ENCODE measurements at places on chromosomes 3 and 15.

GRCh38 chr15:43465100-43465499 lies 27.9 kb downstream of the TP53BP1 start:
- DNase-seq = no peak

DNA sequence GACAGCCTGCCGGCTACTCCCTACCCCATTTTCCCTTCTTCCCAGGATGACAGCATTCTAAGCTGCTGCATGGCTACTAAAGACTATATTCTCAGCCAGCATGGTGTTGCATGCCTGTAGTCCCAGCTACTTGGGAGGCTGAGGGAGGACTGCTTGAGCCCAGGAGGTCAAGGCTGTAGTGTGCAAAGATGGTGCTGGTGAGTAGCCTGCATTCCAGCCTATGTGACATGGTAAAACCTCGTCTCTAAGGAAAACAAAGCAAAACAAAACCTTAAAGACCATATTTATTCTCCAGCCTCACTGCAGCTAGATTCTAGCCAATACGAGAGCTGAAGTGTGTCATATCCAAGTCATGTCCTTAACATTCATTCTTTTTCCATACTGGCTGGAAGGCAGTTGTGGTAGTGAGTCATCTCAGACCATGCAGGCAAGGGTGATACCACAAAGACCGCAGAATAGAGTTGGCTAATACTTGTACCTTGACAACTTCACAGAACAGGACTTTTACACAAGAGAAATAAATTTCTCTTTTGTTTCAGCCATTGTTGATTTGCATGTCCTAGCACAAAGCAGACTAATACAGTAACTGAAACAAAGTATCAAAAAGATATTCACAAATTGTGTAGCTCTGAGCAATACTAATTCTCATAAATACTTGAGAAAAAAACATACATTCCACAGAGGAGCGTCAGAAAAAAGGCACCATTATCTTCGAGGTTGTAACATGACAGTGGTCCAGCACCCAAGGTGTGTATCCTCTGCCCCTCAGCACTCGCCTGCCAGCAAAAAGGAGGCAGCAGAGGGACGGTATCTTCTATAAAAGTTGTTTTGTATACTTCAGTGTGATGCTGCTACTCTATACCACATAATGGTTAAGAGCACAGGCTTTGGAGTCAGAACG lies 14.8 kb downstream of the PBRM1 start:
- no peak for DNase-seq

GRCh38 chr3:156630773-156631093 lies 43.7 kb upstream of the TIPARP start:
- DNase-seq = no peak

GRCh38 chr15:87962428-87962827 lies 294.1 kb downstream of the NTRK3 start:
- DNase-seq = no peak

- DNase-seq = peak; percentile 87
Measured at GRCh38 chr15:43776718-43777266, at the start of gene ELL3. ELL3 (minus strand) TSS chr15:43776966; CDS start chr15:43776901, 65 bp downstream.

- DNase-seq = peak; percentile 23
Measured at GRCh38 chr3:51386159-51386851, 1.2 kb downstream of the MANF start.

- DNase-seq = peak; percentile 72
Measured at GRCh38 chr3:170419557-170420087, 954 bp downstream of the CLDN11 start.

- no peak for DNase-seq
Measured at GRCh38 chr3:186915806-186916796, 14.2 kb upstream of the ST6GAL1 start.

DNA sequence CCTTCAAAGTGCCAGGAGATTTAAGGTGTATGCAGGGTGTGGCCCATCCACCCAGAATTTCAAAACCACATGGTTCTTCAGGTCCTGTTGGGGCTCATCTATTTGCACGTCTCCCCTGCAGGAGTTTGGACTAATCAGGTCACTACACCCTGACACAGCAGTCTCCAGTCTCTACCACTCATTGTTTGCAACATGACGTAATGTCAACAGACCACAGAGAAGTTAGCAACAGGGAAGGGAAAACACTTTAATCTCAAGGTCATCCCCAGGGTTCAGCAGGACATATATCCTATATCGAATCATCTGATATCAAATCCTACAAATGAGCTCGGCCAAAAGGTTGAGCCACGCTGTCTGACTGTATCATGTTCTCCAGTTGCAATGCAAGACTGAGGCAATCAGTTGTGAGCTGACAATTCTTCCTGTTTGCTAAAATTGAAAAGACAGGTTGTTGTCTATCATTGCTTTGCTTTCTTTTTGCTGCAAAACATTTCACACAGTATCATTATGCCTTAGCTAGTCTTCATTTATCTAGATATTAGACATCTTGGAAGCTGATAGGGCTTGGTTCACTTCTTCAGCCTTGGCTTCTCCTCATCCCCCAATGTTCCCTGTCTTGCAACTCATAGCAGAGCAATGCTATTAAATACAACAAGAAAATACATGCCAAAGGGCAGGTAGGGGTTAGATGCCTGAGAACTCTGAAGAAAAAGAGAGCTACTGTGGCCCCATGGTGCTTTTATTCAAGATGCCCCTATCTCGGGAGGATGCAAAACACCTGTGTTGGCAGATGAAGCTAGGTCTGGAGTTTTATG lies 13.4 kb upstream of the LEKR1 start:
- no peak for DNase-seq

DNA sequence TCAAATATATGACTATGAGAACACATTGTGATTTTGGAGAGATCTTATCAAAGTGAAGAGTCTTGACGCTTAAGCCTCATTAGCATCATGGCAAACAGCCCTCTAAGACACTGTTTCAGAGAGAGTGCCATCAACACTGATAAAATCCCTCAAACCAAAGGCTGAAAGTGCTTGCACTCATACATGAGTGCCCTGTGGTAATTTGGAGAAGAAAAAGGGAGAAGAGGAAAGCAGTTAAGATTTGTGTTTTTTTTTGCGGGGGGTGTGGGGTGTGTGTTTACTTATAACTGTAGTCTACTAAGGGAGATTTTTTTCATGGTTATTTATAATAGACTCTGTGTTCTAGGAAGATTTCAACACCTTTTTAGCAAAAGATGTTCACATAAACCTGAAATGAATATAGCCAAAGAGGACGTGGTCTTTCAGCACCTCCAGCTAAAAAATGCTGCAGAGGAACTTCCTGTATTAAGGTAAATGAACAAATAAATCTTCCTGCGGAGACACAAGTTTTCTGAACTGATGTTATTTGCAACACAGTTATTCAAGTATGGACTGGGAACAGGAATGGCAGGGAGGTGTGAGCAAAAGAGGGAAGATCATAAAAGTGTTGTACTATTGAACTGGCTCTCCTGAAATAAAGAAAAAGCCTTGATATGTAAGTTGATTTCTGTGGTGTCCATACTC lies 81.9 kb upstream of the TGFBR2 start:
- no peak for DNase-seq

DNA sequence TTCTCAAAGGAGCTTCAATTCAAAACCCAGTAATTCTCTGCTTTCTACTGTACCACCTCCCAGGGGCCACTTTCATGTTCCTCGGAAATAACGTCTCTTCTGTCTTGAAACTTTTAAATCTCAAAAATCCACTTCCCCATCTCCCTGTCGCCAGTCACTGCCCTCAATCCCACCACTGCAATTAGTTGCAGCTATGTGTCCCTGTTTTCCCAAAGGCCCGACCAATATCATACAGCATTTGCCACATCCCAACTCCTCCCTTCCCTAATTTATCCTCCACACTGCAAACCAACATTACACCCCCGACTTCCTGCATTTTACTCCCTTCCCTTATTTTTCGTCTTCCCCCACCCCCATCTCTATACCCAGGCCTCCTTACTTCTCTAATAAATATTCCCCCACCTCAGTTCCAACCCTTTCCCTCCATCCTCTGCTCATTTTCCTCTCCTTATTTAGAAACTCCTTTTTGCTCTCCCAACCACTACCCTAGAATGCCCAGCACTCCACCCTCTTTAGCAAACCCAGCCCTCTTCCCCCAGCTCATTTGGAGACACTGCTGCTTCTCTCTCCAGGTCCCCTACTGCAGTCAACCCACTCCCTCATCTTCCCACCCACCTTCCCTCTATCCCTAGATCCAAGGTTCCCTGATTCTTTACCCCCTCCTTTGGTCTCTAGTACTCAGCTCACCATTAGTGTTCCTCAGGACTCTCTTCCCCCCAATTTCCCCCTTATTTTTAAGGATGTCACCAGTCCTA lies 1.1 kb downstream of the NPTN start:
- peak; percentile 45 for DNase-seq

DNA sequence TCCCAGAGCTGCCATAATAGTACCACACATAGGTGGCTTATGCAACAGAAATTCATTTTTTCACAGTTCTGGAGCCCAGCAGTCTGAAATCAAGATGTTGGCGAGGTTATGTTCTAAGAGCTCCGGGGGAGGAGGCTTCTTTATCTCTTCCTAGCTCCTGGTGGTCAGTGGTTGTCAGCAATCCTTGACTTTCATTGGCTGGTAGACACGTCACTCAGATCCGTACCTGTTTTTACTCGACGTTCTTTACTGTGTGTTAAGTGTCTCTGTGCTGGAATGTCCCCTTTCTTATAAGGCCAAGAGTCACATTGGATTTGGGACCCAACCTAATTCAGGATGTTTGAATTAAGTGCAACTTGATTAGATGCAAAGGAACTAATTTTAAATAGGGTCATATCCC lies 218.5 kb upstream of the CNTN3 start:
- DNase-seq = peak; percentile 33

DNA sequence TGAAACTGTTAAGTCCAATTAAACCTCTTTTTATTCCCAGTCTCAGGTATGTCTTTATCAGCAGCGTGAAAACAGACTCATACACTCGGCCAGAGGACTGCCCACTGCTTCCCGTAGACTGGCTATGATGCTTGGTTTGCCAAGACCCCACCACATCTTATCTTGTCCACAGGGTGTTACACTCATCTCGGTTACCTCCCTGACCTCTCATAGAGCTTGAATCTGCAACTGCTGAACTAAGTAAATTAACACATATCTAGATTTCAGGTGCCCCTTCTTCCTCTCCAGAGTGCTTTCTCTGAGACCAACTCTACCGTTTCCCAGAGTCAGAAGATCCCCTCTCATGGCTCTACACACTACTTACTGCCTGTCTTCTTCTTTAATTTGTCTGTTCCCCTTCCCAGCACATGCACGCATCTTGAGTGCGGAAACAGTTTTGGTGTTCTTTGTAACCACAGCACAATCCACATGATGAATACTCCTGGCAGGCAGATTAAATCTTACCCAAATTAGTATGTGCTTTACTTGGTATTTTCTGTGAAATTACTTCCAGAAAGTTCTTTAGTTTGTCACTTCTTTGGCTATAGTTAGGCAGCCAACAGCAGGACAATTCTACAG lies 49.7 kb downstream of the CD200 start:
- no peak for DNase-seq

DNA sequence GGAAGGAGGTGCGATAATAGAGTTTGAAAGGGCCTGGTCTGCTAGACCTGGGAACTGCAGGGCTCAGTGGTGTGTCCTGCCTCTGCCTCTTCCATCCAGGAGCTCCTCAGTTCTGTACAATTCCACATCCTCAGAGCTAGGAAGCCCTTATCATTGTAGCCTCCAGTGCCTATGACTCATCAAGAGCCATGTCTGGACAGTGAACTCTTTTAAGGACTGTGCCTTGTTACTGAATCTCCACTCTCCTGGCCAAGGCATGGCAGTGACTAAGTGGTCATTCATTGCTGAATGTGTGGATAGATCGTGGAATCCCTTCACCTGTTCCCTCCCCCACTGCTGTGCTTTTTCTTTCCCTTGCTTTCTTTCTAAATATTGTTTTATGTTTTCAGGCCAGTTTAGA lies 2.9 kb downstream of the TIMP4 start:
- no peak for DNase-seq

- no peak for DNase-seq
Measured at GRCh38 chr3:43559961-43560360, 61.9 kb downstream of the ANO10 start.

- peak; percentile 66 for DNase-seq
Measured at GRCh38 chr15:66080717-66081398, 172.7 kb downstream of the MEGF11 start.

- DNase-seq = no peak
Measured at GRCh38 chr3:30162579-30162978, 443.8 kb upstream of the TGFBR2 start.

DNA sequence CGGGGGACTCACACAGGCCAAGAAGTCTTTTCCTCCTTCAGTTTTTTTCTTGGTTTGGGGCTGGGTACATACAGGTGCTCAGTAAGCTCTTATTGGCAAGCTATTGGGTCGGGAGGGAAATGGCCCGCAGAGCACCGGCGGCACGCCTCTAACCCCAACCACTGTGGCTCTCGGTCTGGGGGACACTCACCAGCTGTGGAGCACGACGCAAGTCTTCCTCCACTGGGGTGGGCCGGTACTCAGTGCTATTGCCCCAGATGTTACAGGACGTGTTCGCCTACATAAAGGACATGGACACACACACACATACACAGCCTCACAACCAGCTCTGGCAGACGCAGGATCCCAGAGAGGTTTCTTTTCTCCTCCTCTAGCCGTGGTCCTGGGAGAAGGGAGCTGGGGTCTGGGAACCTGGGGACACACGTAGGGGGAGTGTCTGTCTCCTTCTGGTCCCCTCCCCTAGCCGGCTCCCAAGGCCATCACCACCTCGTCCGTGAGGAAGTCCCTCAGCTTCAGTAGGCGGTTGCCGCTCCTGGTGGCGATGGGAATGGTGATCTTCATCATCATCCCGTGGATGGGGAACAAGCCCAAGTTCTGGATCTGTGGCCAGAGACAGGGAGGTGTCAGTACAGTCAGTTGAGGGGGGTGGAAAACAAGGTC lies 33.4 kb downstream of the FEM1B start:
- peak; percentile 31 for DNase-seq

DNA sequence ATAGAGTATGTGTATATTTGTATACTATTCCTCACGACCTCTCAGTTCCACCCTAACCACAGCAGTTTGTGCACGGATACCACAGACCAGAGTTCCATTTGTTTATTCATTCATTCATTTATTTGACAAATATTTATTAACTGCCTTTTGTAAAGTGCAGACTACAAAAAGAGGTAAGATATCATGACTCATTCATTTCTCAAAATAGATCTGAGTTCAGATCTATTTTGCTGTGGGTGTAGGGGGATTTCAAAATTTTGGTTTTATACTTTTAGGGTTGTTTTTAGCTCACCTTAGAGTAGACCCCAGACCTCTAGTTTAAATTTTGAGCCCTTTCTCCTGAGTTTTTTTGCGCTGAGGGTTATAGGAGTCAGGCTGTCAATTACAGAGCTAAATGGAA lies 76.1 kb upstream of the LRRFIP2 start:
- DNase-seq = no peak

DNA sequence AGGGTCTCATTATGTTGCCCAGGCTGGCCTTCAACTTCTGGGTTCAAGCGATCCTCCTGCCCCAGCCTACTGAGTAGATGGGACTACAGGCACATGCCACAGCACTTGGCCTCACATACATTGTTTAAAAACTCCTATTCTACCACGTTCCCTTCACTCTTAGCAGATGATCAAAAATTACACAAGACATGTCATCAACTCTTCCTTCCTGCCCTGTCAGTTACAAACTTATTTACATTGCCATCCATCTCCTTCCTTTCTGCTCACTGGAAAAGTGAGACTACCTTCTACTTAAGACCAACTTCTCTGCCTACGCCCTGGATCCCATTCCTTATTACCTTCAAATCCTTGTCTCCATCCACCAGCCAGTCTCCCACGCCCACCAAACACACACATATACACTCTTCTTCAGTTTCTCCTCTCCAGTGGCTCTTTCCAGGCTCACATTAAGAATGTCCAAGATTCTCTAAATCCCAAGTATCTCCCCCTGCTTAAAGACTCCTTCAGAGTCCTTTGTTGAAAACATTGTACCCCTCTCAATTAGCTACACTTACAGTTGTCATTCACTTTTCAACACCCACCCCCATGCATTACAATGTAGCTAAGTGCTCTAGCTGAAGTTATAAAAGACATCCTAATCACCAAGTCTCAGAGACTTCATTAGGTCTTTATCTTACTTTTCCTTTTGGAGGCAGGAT lies 4.3 kb downstream of the PEAK1 start:
- DNase-seq = no peak
